Hematopoietic multipotent progenitor cell treated with erythropoietin and hydrocortisone succinate and interleukin-3 and kit ligand, for 4 days (in vitro differentiated cells): ENCODE measurements at places on chromosomes 7 and 10.

DNA sequence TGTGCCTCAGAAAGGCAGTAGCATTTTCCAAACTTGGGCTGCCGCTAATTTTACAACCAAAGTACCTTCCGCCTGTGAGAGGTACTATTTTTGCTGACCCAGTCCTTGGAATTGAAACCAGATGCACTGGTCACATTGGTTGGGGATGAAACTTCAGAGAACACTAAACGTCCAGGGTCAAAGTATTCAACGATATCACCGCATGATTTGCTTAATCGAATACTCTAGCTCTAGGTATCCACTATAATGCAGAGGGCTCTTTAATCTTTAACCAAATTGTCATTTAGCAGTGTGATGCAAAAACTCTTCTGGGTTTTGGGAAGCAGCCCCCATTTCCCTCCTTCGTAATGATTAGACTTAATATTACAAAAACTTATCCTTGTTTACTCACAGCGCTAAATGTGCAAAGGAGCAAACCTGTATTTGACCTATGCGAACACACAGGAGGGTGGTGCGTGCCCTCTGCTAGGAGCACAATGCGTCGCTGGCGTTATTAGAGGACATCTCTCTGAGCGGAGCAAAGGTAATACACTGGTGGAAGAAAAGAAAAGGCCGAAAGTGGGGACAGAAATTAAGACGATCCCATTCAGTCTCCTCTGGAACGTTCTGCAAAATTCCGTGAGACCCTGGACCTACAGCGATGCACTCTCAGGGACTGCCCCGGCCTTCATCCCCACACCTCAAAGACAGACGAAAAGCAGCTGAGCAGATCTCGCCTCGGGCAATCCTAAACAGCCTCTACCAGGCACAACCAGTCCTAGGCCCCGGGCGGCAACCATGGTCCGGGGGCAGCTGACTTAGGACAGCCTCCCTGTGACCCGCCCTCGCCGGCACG is 916 bp upstream of the EEPD1 start:
- DNase-seq = peak; percentile 13

DNA sequence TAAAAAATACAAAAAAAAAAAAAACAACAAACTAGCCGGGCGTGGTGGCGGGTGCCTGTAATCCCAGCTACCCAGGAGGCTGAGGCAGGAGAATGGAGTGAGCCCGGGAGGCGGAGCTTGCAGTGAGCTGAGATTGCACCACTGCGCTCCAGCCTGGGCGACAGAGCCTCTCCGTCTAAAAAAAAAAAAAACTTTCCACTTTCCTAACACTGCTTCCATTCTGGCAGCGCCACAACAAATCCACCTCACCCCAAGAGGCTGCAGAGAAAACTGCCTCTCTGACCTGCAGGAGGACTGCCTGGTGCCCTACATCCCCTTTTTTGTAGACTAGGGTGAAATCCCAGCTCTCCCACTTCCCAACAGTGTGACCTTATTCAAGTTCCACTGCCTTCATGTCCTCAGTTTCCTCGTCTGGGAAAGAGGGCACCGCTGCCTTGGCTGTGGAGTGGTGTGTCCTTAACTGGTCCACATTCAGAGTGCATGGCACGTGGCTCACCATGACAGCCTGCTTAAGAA is 2.6 kb upstream of the MBL2 start:
- no peak for DNase-seq

GRCh38 chr7:82423446-82423845 is 20.1 kb downstream of the CACNA2D1 start:
- DNase-seq = no peak

DNA sequence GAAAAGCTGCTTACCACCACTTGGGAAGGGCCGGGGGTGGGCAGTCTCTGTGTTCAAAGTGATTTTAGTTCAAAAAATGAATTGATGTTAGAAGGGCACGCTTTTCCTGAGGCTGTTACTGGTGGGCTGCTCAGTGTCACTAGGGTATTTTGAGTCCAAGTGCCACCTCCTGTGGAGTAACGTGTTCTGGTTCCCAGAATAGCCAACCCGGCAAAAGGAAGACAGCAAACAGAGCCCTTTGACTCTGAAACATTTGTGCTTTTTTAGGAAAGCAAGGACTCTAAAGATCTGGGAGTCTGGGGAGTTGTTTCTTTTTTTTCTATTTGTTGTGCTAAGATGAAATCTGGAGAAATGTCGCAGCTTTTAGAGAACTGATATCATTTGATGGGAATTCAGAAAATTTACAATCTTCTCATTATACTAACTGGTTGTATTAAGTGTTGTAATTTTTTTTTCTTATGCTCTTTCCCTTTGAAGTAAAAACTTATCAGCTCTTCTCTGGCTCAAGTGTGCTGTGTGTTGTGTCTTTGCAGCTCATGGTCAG is 66.2 kb downstream of the MKX start:
- no peak for DNase-seq

DNA sequence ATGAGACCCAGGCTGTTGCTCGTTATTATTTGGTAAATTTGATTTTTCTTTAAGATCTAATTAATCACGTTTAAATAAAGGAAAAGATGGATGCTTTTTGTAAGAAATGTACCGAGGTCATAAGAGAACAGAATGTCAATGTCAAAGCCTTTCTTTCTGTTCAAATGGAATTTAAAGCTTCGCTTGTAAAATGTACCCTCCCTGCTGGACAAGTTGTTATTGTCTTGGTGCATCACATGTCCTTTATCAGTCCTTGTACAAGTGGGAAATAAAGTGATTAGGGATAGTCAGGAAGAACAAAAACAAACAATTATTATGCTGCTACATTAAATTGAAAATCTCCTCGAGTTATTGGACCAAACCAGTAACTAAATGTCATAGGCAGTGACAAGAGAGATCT is 363.2 kb downstream of the PHTF2 start:
- no peak for DNase-seq

DNA sequence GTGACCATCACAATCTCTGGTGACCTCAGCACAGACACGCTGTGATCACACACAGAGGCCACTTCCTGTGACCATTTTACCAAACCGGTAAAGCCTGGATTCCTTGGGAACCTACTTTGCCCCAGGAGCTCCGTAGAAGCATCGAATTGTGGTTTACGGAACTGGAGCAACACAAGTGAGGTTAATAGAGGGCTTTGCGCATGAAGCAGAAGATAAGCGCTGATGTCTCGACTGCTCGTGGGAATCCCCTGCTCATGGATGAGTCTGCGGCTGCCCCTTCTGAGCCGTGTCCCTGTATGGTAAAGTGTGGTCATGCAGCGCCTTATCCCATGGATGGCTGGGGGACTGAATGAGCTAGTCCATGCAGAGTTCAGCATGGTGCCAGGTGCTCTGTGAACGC is 53.6 kb downstream of the VIPR2 start:
- DNase-seq = no peak

DNA sequence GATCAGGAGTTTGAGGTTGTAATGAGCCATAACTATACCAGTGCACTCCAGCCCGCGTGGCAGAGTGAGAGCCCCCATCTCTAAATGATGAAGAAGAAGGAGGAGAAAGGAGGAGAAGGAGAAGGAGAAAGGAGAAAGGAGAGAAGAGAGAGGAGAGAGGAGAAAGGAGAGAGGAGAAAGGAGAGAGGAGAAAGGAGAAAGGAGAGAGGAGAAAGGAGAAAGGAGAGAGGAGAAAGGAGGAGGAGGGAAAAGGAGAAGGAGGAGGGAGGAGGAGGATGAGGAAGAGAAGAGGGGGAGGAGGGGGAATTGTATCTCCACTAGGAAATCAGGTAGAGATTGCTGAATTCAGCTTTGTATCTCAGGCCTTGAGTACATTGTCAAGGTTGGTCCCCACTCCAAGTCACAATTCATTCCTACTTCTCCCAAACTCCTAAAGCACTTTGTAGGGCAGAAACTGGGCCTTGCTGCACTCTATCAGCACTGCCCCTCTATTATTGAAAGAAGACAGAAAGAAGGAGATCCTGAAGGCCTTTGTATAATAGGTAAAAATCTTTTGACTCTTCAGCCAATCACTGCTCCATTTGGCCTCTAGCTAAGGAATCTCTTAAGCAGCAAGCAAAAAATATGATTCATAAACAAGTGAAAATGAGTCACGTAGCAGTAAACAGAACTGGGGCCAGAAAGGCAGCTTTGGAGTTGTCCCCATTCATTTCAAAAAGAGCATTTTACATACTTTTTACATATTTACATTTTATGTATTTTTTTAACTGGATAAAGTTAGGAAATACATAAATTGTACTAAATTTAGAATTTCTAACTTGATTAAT is 178.0 kb downstream of the IMMP2L start:
- no peak for DNase-seq

GRCh38 chr7:41277561-41277960 is 425.3 kb downstream of the INHBA start:
- no peak for DNase-seq

DNA sequence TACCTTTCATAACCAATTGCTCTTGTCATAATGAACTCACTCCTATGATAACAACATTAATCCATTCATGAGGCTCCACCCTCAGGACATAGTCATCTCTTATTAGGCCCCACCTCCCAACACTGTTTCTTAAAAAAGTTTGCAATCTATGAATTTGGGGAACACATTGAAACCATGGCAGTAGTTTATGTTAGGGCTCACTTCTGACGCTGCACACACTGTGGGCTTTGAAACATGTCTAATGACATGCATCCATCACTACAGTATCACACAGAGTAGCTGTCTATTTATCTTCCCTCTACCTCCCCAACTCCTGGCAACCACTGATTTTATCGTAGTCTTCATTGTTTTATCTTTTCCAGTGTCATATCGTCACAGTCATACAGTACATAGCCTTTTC is 299.8 kb downstream of the GLRX3 start:
- DNase-seq = no peak

DNA sequence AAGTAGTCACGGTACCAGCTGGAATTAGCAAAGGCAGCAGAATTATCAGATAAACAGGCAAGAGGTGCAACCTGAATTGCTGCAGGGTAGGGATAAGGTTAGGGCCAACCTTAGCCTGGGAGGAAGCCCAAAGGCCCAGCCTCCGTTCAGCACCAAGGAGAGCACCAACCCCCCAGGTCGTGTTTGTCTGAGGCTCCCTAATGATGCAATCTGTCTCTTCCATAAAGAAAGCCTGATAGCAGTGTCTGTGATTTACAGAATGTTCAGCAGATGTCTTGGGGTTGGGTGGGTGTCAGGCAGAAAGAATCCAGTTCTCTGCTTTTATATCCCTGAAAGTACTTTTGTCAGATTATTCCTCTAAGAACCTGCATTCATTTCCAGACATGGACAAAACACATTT is 328.4 kb upstream of the AOAH start:
- peak; percentile 70 for DNase-seq

DNA sequence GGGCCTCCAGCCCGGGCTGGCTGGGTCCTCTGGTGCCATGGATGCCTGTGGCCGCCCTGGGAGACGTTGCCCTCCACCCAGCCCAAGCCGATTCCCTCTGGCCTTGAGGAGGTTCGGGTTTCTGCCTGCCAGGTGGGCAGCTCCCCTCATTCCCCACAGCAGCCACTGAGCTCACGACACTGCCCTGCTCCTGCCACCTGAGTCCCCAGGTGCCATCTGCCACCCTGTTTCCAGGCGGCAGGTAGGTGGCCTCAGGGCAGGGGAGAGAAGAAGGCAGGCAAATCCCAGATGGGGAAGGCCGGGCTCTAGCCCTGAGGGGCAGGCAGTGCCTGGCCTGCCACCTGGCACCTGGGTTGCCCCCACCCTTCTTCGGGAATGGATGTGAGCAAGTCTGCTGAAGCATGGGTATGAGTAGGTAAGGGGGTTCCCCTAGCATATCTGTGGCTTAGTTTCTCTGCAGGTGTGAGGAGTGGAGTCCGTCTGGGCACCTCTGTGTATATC is 92.2 kb upstream of the PPIF start:
- no peak for DNase-seq

- DNase-seq = no peak
Observed at GRCh38 chr7:36468370-36469101, 78.9 kb downstream of the ANLN start.

DNA sequence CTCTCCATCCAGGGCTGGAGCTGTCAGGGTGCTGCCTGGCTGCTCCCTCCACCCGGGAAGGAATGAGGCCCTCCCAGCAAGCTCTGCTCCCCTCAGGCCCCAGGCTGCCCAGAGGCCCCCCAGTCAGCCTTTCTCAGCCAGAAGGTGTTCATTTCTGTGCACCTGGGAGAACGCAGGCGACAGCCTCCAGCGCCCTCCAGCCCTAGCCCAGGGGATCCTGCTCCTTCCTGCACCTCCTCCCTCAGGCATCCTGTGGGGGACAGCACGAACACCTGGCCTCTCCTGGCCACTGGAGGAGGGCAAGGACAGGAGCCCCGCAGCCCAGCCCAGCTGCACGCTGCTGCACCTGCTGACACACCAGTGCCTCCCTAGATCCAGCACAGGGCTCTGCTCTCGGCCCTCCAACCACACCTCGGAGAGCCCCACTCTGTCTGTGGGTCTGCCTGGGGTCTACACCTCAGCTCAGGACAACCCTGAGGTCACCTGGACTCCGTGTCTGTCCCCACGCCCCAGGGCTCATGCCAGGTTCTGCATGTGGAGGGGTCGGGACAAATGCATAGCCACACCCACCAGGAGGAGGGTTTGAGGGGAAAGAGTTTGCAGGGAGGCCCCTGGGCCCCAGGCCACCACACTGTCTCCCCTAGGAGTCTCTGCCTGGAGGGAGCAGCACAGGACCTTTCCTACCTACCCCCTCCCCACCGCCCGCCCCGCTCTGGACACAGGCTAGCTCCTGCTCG is 7.4 kb upstream of the PWWP2B start:
- DNase-seq = no peak

- no peak for DNase-seq
Observed at GRCh38 chr10:32790483-32790882, 167.5 kb downstream of the ITGB1 start.

- no peak for DNase-seq
Observed at GRCh38 chr7:55484241-55484640, 88.1 kb downstream of the VOPP1 start.

DNA sequence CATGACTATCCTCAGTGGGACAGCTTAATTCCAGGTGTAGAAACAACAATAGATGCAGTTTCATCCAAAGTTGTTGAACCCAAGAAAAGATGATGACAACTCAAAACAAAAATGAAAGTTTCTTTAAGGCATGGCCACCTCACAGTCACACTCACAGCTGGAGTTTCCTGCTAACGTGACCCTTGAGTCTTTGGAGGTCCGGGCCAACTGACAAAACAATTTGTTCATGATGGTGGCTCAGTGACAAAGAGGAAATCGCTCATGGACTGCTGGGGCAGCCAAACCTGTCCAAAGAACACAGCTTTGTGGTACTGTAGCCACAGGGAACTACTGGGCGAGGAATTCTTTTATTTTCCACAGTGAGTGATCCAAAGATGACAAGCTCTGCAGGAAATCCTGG is 96.0 kb upstream of the JCAD start:
- no peak for DNase-seq

DNA sequence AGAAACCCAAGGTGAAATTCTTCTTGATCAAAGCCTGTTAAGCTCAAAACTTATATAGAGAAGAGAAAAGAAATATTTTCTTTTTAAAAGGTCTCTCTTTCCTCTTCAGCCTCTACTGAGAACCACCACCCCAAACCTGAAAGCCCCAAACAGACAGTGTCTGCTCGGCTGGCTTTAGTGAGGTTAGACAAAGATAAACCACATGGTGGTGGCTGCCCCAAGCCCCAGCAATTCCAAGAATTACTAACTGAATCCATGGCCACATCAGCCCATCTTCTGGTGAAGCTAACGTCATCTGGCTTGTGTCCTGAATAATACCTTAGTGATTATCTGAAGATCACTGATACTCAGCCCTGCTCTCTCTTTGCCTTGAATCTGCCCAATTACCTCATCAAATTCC is 275.0 kb downstream of the ELMO1 start:
- peak; percentile 83 for DNase-seq

GRCh38 chr10:132790934-132791829 is 5.2 kb upstream of the NKX6-2 start:
- no peak for DNase-seq
